ENCODE measurements at places on chromosomes 11 and 22.

- DNase-seq = no peak
Measured at GRCh38 chr11:17206463-17206862, 1.3 kb downstream of the PIK3C2A start.

DNA sequence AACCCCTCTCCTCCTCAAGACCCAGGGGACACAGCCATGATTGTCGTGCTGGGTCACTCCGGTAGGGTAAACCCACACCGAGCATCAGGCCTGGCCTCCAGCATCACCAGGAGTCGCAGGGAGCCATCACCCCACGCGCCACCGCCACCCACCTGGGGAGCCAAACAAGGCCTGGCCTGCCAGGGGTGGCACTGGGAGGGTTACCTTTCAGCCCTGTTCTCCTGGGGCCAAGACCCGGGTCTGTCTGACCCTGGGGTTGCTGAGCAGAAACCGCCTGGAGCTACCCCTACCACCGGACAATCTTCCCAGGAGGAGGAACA, 39.3 kb upstream of the NNMT start:
- no peak for DNase-seq

GRCh38 chr22:35008213-35008612, 57.7 kb upstream of the ISX start:
- no peak for DNase-seq

GRCh38 chr11:116466191-116466590, 306.6 kb downstream of the BUD13 start:
- DNase-seq = no peak

DNA sequence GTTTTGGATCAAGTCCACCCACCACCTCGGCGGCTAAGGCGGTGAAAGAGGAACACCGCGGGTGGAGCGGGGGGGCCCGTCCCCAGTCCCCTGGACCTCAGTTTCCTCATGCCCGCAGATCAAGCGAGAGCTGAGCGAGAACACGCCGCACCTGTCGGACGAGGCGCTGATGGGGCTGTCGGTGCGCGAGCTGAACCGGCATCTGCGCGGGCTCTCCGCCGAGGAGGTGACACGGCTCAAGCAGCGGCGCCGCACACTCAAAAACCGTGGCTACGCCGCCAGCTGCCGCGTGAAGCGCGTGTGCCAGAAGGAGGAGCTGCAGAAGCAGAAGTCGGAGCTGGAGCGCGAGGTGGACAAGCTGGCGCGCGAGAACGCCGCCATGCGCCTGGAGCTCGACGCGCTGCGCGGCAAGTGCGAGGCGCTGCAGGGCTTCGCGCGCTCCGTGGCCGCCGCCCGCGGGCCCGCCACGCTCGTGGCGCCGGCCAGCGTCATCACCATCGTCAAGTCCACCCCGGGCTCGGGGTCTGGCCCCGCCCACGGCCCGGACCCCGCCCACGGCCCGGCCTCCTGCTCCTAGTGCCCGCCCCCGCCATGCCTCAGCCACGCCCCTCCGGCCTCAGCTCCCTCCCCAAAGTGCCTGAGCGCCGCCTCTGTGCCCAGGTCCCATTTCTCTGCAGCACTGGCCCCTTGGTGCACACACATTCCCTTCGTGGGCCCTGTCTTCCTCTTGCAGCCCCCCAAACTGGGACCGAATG, 12.7 kb downstream of the MAFF start:
- peak; percentile 89 for DNase-seq
